ENCODE measurements at places on chromosomes 5 and 9. TPM values are rescaled to one million over a fixed set of nuclear protein-coding genes. Genes with fewer than 3 reads are reported as not detected.

- peak overlapping the region; percentile 29 for H3K4me3 ChIP-seq
- peaks cover 9% of the 10 kb centered on the region for H3K4me1 ChIP-seq
- peak overlapping the region; percentile 73 for H3K27ac ChIP-seq
- H3K36me3 ChIP-seq: no peaks in the 10 kb centered on the region
- no peaks in the 10 kb centered on the region for H3K27me3 ChIP-seq
These were observed 26.6 kb upstream of the OR2K2 start for GRCh38 chr9:111356481-111357244.

DNA sequence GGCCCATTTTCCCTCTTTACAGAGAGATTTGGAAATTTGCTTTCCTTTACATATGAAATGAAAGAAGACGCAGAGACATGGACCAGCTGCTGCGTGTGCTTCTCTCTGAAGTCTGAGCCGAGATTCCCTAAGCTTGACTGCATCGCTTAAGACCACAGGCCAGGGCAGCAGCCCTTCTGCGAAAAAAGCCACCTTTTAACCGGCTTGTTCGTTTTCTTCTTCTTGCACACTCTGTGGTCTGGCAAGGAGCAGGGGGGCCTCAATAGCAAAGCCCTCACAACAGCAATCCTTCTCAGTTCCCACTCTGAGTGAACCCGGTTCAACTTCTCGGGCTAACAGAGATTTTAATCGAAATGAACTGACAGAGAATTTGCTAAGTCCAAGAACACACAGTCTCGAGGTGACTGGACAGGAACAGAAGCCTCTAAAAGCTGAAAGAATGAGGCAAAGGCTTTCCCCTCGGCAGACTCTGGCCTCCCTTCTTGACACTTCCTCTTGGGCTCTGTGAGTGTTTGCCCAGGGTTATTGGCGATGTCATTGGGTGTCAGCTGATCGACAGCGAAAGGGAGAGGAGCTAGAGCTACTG, 512.9 kb upstream of the KLF4 start:
- H3K4me3 ChIP-seq: no peak overlapping the region
- no peaks in the 10 kb centered on the region for H3K36me3 ChIP-seq
- H3K27me3 ChIP-seq: no peaks in the 10 kb centered on the region
- H3K27ac ChIP-seq: peak overlapping the region; percentile 64
- no peak for DNase-seq

DNA sequence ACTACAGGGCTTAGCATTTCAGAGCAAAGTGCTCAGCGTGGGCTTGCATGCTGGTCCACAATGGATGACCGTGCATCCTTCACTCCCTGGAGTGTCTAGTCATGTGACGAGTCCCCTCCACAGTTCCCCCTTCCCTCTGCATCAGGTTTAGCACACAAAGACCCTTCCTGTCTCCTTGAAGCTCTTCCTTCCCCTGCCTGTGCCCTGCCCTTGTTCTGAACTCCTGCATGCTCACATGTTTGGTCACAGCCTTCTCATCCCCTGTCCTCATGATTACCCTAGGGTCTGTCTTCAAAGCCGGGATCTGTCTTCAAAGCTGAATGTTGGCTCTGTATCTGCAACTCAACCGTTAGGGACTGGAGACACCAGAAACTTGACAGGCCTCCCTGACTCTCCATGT, 388.9 kb downstream of the SEMA5A start:
- H3K27ac ChIP-seq: no peak overlapping the region
- no peaks in the 10 kb centered on the region for H3K4me1 ChIP-seq
- H3K36me3 ChIP-seq: no peaks in the 10 kb centered on the region
- no peak for DNase-seq
- no peak overlapping the region for H3K4me3 ChIP-seq

GRCh38 chr9:133828338-133828997, 90.3 kb upstream of the SARDH start:
- no peak for DNase-seq
- no peaks in the 10 kb centered on the region for H3K27me3 ChIP-seq
- no peaks in the 10 kb centered on the region for H3K36me3 ChIP-seq
- no peak overlapping the region for H3K27ac ChIP-seq
- H3K4me3 ChIP-seq: no peak overlapping the region

GRCh38 chr9:1013021-1013420, 36.6 kb downstream of the DMRT3 start:
- H3K27ac ChIP-seq: no peak overlapping the region
- DNase-seq: no peak
- H3K4me1 ChIP-seq: peaks cover 5% of the 10 kb centered on the region
- no peak overlapping the region for H3K4me3 ChIP-seq

GRCh38 chr5:159412284-159413046, 82.2 kb upstream of the IL12B start:
- no peaks in the 10 kb centered on the region for H3K36me3 ChIP-seq
- no peaks in the 10 kb centered on the region for H3K27me3 ChIP-seq
- H3K4me3 ChIP-seq: no peak overlapping the region
- no peak overlapping the region for H3K27ac ChIP-seq

DNA sequence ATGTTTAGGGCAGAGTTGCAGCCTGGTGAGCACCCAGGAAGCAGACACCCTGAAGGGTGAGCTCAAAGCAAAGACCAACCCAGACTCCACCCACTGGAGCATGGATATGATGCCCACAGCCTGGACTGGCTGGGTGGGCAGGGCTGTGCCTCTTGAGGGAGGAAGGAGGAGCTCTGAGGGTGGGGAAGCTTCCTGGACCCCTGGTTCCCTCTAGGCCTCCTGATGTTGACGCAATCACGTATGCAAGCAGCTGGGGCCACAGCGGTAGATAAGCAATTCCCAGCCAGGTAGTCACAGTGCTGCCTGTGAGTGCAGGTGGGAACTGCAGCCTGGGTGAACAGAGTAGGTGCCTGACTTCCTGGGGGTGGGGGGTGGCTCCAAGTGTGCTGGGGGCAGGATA, 271.5 kb downstream of the CDK5RAP2 start:
- DNase-seq: peak; percentile 61
- no peak overlapping the region for H3K27ac ChIP-seq
- no peaks in the 10 kb centered on the region for H3K27me3 ChIP-seq
- H3K36me3 ChIP-seq: no peaks in the 10 kb centered on the region

ZNF618 gene
- 7.4 TPM for total RNA-seq

SAXO1 gene
- not detected for total RNA-seq

PCDH12 gene
- 3.2 TPM for total RNA-seq

HK3 gene
- total RNA-seq: 7.4 TPM

All from vagina (tissue), 2 donors.